ENCODE measurements at places on chromosomes 2 and 18.

GRCh38 chr2:71299507-71299906 is 32.1 kb upstream of the ZNF638 start:
- no peak for DNase-seq

- DNase-seq = no peak
These were observed 562.0 kb downstream of the NR4A2 start for GRCh38 chr2:155770516-155770915.

GRCh38 chr2:20225294-20226151 is 593 bp upstream of the SDC1 start:
- DNase-seq = no peak

DNA sequence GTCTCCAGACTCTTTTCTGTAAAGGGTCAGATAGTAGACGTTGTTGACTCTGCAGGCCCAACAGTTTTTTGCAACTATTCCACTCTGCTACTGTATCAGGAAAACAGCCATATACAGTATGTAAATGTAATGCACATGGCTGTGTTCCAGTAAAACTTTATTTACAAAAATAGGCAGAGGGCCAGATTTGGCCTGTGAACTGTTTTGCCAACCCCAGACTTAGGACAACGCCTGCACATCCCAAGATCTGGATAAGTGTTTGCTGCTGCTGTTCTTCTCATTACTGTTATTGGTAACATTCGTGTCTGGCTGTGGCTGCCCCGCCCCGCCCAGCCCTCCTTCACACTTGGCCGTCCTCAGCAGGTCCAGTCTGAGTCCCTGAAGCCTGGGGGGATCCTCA is 94.6 kb upstream of the MCFD2 start:
- DNase-seq = no peak

- DNase-seq = no peak
These were observed 761.2 kb upstream of the ACVR2A start for GRCh38 chr2:147083664-147084063.

GRCh38 chr2:51795248-51795888 is 763.4 kb upstream of the NRXN1 start:
- DNase-seq = no peak

- DNase-seq = no peak
These were observed 207.7 kb downstream of the ZBTB7C start for GRCh38 chr18:48201337-48202005.

- no peak for DNase-seq
These were observed 55.2 kb upstream of the REV1 start for GRCh38 chr2:99545066-99545465.

DNA sequence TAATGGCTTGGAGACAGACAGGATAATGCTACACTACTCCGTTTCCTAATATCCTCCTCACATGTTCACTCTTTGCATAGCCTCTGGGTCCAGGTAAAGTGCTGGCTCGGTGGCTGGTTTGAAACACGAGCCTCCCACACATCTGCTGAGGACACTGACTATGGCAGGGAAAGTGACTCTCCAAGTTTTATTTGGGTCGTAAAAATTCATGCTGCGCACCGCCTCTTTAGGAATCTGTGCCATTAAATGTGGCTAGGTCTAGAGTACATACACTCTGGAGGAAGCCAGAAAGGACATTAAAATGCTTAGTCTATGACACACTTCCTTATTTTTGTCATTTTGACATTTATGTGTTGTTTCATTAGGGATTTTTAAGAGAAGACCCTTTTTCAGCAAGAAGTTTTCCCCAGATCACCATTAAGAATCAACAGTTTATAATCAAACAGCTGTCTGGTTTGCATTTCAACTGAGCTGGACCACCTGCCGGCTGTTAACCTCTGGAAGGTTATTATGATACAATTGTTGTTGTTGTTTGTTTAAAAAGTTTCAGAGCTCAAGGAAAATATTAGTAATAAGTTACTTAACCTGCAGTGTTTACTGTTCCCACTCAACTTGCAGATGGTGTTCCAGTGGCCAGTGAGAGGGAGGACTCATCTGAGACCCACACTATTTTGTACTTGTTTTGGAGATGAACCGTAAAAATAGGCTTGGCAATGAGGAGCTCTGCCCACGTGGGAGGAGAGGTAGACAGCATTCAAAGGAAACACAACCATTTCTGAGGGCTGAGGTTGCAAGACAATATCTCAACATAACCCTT is 443.3 kb upstream of the MEIS1 start:
- no peak for DNase-seq

DNA sequence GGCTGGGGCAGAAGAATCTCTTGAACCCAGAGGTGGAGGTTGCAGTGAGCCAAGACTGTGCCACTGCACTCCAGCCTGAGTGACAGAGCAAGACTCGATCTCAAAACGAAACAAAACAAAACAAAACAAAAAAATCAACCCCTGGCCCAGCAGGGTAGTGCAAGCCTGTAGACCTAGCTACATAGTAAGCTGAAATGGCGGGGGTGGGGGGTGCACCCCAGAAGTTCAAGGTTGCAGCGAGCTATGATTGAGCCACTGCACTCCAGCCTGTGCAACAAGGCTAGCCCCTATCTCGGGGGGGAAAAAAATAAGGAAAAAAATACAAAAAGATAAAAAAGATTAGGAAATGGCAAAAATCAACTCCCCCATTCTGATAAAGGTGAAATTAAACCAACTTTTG is 6.4 kb downstream of the ATL2 start:
- no peak for DNase-seq

GRCh38 chr2:66445925-66446871 is 11.3 kb downstream of the MEIS1 start:
- DNase-seq = no peak

GRCh38 chr2:37543999-37544557 is 127.4 kb downstream of the CDC42EP3 start:
- no peak for DNase-seq

- no peak for DNase-seq
These were observed 46.4 kb downstream of the UXS1 start for GRCh38 chr2:106147665-106148064.

DNA sequence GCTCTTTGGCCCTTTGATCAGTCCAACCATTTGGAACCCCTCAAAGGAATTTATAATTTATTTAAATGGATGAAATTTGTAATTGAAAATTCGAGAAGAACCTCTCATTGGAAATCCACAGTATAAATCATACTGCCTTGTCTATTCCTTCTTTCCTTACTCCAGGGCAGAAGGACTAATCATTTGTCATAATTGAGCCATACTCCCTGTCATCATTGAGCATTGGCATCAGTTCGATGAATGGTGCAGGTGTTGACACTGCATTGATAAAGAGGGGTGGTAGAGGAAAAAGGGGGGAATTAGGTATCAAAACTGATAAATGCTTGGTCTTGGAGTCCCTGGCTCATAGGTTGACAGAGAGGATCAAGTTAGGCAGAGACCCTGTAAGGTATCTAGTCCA is 2.0 kb downstream of the VSNL1 start:
- DNase-seq = no peak

- DNase-seq = no peak
These were observed 240.2 kb upstream of the SLC14A2 start for GRCh38 chr18:45374878-45375630.

DNA sequence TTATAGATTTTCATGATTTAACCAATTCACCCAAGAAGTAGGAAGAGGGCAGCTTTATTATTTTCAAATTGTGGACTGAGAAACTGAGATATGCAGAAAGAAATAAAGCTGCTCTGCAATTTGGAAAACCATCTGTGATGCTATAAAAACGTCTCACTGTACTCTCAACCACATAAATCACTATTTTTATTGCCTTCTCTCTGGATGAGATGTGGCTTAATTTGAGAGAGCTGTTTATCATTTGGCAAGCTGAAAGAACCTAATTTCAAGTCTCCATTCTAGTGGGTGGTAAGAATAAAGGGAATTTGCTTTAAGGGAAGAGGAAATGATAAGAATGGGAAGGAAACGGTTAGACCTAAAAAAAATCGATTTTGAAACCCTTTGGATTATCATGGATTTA is 49.9 kb upstream of the CYP1B1 start:
- DNase-seq = no peak
